Activated T-helper 2 cell treated with anti-CD3 and anti-CD28 coated beads, Interferon-gamma antibody, Interleukin-2, Interleukin-4, amounts not matched to agents 10 μg/mL and 5 μg/mL and 100 μg/mL, durations not matched to agents 14 hours and 24 hours and 36 hours (primary cell): ENCODE measurements at places on chromosomes 16 and 17. TPM values are rescaled to one million over a fixed set of nuclear protein-coding genes. Genes with fewer than 3 reads are reported as not detected.

The DOC2B gene
- total RNA-seq = 0.30 and 0.37 TPM in 2 replicates

The RASD1 gene
- total RNA-seq = 4.6 and 4.9 TPM in 2 replicates

The PRSS22 gene
- total RNA-seq = not detected in 2 replicates

The UBE2O gene
- 46.0 and 46.5 TPM in 2 replicates for total RNA-seq

The PLLP gene
- 0.30 and 0.34 TPM in 2 replicates for total RNA-seq

- DNase-seq = peak; percentile 80
Observed at GRCh38 chr17:43360376-43360738, 38.4 kb upstream of the ARL4D start.

DNA sequence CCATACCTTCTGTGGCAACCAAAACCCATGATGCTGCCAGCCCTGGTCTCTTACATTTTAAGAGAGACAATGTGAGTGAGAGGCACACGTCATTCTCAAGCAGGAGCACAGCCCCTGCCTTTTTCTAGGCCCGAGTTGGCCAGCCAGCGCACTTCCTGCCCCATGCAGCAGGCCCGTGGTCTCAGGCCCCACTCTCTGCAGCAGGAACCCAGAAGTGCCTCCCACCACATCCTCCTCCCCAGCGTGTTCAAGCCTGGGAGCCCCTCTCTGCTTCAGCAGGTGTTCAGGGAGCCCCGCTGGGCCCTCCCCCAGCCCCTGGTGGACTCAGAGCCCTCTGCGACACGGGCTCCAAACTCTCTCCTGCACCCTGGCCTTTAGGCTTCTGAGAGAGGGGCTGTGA lies 30.5 kb downstream of the ITGAE start:
- DNase-seq = no peak

- no peak for DNase-seq
Observed at GRCh38 chr17:80455336-80455710, 21.1 kb downstream of the NPTX1 start.

DNA sequence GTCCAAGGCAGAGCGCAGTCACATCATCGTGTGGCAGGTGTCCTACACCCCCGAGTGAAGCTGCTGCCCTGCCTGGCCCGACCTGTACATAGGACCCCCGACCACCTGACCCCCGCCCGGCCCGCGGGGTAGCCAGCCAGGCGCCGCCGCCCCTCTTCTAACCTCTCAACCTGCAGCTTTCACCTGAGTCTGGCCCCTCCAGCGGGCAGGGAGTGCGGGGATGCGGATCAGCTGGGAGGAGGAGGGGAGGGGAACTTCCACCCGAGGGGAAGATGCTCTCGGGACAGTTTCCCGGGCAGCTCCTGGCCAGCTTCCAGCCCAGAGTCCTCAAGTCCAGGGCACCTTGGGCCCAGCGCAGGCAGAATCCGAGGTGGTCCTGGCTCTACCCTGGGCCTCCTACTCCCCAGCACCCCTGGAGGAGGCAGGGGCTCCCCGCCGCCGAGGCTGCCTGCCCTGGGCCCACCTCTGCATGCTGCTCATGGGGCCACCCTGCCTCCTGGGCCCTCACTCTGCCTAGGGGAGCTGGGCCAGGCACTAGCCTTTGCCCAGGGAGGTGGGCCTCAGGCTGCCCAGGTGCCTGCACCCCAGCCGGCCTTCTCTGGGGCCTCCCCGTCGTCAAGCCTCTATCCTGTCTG lies 2.5 kb downstream of the NME3 start:
- DNase-seq = no peak

- DNase-seq = no peak
Observed at GRCh38 chr17:57562184-57562698, 182.9 kb downstream of the CCDC182 start.

GRCh38 chr17:41624208-41625101 lies at the start of gene KRT17:
Gene KRT17, minus strand, starts transcription at chr17:41624575. Its CDS starts 66 bp downstream, at chr17:41624509.
- no peak for DNase-seq

- DNase-seq = no peak
Observed at GRCh38 chr16:78705694-78706093, 606.2 kb downstream of the WWOX start.

DNA sequence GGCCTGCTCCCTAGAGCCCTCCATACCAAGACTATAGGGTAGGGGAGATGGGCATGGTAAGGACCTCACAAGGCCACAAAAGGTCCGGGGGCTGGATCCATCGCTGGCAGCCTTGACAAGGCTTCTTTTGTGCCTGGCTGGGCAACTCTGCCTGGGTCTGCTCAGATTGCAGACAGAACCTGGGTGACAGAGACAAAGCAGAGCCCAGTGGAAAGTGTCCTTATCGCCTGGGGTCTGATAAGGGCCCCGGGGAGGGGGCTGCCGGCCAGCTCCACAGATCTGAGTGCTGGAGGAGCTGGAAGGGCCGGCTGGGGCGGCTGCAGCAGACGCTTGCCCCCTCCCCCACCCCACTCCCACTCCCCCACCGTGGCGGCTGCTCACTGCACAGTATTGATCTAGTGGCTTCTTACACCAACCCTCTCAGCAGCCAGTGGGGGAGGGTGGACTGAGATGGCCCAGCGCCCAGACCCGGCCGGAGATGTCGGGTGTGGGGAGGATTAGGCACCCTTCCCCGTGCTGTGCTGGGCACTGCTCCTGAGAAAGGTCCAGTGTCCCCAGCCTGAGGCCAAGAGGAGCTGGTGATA lies 7.2 kb downstream of the MMP15 start:
- DNase-seq = no peak

DNA sequence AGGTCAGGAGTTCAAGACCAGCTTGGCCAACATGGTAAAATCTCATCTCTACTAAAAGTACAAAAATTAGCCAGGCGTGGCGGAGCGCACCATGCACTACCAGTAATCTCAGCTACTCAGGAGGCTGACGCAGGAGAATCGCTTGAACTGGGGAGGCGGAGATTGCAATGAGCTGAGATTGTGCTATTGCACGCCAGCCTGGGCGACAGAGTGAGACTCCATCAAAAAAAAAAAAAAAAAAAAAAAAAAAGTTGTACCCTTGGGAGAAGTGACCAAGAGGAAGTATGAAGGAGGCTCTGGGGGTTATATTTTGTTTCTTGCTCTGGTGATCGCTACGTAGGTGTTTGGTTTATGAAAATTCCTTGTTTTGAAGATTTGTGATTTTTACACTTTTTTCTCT lies 66.3 kb downstream of the LITAF start:
- DNase-seq = no peak

DNA sequence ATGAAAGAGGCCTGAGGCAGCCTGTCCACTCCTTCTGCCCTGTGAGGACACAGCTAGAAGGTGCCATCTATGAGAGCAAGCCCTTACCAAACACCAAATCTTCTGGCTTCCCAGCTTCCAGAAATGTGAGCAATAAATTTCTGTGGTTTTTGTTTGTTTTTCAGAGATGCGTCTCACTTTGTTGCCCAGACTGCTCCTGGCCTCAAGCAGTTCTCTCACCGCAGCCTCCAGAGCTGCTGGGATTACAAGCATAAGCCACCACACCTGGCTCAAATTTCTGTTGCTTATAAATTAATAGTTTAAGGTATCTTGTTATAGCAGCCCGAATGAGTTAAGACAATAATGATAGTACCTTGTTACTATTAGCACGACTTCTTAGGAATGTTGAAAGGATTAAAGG lies 12.5 kb upstream of the SLC16A11 start:
- DNase-seq = no peak

GRCh38 chr17:1037238-1037879 lies 40.4 kb downstream of the TIMM22 start:
- DNase-seq = no peak

DNA sequence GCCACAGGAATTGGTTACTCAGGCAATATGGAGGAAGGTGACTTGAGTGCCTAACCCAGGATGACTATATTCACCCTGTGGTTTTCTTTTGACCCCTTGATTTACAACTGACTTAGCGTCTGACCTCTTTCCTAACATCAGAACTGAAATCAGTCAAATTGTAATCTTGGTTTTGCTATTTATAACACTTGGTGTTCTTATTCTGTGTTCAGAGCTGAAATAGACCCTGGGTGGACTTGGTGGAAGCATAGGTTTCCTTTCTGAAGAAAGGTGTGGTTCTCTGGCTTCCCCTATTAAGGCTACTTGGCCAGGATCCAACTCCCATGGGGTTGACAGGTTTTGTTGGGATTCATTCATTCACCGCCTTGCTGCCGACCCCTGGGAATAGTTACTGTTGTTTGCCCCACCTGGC lies 80.8 kb downstream of the CLEC16A start:
- no peak for DNase-seq

GRCh38 chr17:61405686-61406536 lies 6.3 kb downstream of the TBX2 start:
- no peak for DNase-seq

- DNase-seq = no peak
Observed at GRCh38 chr16:4859900-4860255, 12.6 kb downstream of the UBN1 start.
